ENCODE measurements at places on chromosomes 12 and 14. TPM values are rescaled to one million over a fixed set of nuclear protein-coding genes. Genes with fewer than 3 reads are reported as not detected.

Gene MFAP5
- not detected for total RNA-seq

GRCh38 chr14:102786768-102787167 lies 9.5 kb downstream of the TRAF3 start:
- no peak for DNase-seq

Gene SARNP
- 69.4 TPM for total RNA-seq

DNA sequence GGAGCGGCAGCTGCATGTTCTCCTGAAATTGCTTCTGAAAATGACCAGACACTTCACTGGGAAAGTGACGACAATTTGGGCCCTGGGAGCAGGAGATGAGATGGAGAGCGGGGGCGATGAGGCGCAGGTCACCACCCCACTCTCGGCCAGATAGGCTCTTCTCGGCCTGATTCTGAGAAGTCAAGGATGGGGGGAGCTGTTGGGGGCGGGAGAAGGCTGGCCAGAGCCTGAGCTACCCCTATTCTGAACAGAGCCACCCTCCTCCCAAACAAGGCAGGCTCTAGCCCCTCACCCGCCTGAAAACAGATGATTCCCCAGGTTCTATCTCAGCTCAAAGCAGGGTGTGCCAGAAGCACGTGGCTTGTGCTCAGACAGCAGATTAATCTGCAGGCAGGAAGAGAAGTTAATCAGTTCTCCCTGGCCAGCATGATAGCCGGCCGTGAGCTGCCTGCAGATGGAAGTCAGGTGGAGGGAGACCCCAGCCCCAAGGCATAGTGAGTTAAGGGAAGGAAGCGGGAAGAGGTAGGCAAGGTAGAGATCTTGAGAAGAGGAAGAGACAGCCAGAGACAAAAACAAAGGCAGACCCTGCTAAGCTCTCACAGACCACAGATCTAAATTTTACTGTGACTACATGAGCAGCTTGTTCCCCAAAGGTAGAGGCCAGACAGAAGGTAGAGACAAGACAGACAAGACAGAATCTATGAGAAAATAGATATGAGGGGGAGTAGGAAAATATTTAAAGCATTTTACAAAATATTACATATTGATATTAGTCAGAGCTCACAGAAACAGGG lies 10.9 kb upstream of the TAC3 start:
- no peak for DNase-seq

Measured in SK-MEL-5 (cell line).